ENCODE measurements at places on chromosomes 3 and 15.
A peak's percentile ranks its signal among the peaks of the same experiment; 100 is the strongest.

DNA sequence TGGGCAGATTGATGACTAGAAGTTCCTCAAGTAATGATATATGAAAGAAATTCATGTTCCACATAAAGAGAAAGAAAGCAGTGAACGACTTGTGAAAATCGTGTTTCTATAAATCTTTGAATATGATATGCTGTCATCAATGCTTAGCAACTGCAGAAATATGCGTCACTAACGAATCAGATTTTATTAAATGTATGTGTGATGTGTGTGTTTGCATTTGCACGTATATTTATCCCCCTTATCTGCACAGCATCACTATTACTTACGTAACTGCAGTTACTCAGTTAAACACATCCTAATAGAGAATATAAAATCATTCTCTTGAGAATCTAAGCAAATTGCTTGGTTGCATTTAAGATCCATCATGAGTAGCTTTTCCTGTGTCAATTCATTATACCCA, 468.6 kb downstream of the FGF12 start:
- no peak for DNase-seq

- DNase-seq = no peak
Measured at GRCh38 chr15:75945953-75946352, 42.3 kb downstream of the FBXO22 start.

DNA sequence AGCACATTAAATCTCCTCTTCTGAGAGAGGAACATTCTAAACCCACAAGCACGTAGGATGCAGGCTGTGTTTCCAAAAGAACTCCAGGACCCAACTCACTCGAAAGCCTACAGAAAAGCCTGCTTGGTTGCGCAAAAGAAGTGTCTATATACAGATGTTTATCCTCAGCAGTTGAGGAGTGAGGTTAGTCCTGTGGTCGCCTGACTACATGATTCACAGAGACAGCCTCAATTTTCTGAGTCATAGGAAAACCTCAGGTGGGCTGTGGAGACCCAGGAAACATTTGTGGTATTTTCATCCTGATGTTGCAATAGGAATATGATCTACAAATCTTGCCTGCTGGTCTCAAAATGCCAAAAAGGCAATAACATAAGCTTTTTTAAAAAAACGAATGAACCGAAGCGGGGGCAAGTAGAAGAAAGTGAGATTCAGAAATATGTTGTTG, 183.8 kb upstream of the THRB start:
- DNase-seq = peak; percentile 28

- peak; percentile 71 for DNase-seq
Measured at GRCh38 chr15:70023064-70023768, 74.5 kb downstream of the TLE3 start.

- no peak for DNase-seq
Measured at GRCh38 chr3:47678446-47679338, 100.0 kb upstream of the CSPG5 start.

- no peak for DNase-seq
Measured at GRCh38 chr3:25396251-25396650, 31.8 kb upstream of the RARB start.

DNA sequence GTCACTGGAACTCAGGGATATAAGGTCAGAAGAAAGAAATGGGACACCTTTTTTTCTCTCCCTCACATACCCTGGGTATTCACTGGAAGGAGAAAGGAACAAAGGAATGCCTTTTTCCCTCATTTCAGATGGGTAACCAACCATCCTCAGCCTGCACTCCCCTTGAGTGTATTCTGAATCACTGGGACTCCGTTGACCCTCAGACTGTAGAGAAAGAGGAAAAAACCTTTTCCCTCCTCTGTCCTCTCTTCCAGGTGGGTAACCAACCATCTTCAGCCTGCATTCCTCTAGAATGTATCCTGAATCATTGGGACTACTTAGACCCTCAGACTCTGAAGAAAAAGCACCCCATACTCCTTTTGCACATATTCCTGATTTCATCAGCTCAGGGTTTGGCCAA, 11.4 kb downstream of the PRR20G start:
- no peak for DNase-seq
